ENCODE measurements at places on chromosomes 2 and 18.

DNA sequence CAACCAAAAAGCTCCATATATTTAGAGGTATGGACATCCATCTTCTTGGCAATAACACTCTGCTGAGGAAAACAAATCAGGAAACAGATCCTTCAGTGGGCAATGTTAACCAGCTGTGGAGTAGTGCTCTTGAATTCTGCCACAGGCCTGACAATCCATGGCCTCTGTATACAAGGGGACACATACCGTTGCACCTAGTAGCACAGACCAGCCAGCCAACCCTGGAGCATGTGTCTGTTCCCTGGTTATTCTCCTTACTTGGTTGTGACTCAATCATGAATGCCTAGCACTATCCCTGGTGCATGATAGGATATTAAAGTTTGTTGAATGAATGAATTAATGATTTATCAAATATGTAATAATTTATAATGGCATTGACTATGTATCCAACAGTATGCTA is 261.4 kb upstream of the MGAT5 start:
- no peak for DNase-seq

GRCh38 chr2:160223560-160223959 is 23.5 kb upstream of the ITGB6 start:
- no peak for DNase-seq

- DNase-seq, result no peak
Observed at GRCh38 chr18:55732227-55733106, 144.5 kb upstream of the TCF4 start.

- DNase-seq, result no peak
Observed at GRCh38 chr18:55376387-55376786, 211.6 kb downstream of the TCF4 start.

DNA sequence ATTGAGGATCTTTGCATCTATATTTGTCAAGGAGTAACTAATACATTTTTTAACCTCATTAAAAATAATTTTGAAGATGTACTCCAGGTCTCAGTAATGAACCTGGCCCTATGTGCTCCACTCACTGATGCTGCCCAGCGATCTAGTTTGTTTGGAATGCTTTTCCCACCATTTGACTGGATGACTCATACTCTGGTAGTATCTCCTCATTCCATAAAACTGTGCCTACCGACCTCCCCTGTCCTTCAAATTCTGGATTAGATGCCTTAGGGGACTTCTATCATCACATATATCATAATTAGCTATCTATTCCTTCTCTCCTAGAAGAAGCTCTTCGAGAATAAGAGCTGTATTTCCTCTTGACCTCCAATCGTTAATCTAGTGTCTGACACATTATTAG is 83.8 kb downstream of the FAM117B start:
- no peak for DNase-seq
